ENCODE measurements at places on chromosomes 6 and 20.

DNA sequence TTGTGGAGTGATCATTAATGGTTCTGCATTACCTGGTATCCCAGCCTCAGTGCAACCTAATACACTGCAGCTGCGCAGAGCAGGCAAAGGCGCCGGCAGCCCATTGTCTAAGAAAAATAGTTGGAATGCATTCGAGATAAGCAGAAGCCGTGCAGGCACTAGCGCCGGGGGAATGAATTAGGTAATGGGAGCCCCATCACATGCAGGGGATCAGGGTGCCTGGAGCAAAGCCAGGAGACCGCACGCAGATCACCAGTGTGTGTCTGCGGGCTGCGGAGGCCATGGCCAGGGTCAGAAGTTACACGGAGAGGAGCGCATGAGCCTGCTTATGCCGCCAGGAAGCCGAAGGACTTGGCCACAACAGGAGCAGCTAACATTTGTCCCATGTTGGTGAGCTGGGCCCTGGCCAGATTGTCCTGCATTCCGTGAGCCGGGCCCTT is 156.8 kb downstream of the DLL1 start:
- peak; percentile 34 for DNase-seq

DNA sequence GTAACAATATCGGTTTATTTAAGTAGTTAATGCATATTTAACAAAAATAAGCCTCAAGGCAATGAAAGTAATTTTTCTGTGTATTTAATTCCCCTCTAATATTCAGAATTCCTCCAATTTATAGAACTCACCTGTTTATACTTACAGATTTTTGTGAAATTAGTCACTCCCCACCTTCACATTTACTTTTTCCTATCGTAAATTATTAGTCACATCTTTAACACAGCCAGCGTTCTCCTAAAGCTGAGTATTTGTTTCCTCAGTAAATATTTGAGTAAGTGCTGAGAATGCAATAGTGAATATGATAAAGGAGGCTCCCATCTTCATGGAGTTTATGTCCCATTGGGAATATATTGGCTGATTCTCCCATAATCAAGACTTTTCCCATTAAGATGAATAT is 88.0 kb downstream of the SYCP2 start:
- no peak for DNase-seq

DNA sequence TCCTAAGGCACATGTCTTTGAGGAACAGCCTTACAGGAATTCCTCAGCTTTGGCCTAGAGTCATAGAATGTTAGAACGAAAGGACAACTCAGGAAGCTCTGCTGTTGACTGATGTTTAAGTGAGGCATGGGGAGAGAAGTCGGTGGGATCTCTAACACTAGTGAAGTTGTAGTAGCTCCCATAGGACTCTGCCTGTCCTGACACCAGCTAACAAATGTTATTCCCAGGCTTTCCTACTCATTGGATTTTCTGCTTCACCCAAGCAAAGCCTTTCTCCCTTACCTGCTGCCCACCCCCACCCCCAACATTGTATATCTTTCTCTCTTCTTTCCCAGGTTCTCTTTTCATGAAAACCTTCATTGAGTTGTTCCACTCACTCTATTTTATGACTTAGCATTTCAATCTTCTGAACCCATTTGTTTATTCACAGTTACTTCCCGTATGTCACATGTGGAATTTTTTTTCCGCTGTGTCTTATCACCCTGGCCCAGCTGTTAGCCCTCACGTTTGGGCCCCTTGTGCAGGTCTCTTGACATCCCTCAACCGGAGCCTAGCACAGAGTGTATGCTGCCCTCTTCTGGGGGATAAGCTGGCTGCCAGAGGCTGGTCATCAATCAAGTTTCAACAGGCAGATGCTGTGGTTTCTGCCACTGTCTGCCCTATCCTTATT is 39.2 kb upstream of the RNF8 start:
- DNase-seq = peak; percentile 53

GRCh38 chr6:45420909-45421708 is 43.4 kb upstream of the SUPT3H start:
- no peak for DNase-seq

GRCh38 chr6:39879535-39879934 is 54.7 kb downstream of the MOCS1 start:
- no peak for DNase-seq

DNA sequence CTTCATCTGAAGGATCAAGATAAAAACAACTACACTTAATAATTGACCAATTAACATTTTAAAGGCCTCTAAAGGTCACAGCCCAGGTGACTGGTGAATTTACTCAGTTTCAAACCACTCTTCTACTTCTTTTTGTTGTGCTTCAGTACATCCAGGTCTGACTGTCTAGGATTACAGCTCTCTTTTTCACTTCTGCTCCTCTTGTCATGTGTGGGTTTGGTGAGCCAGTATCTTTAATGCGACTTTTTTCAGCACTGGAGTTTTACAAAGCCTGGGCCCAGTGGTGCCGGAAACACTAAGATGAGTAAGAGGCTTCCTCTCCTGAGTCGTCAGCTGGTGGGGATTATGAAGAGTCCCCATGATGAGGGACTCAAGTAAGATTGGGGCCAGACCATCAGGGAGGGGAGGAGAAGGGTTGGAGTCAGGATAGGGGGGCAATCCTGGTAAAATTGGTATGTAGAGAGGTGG is 27.0 kb downstream of the HECA start:
- no peak for DNase-seq

DNA sequence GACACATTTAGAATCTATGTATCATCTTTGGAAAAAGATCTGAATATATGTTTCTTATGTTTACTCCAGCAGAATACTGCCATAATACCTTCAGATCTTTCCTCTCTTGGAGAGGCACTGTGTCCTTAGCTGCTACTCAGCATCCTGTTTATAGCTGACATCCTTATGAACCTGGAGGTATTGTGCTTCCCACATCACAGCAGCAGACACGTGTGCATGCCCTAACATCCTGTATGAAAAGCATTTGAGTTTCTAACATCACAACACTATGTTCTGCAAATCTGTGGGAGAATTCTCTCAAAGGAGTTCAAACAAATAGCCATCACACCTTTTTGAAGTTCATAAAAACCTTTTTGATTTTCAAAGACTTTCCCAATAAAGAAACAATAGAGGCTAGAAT is 216.0 kb downstream of the GJA1 start:
- DNase-seq = no peak

- DNase-seq = peak; percentile 49
These were observed 68.6 kb upstream of the FOXA2 start for GRCh38 chr20:22652681-22653588.

DNA sequence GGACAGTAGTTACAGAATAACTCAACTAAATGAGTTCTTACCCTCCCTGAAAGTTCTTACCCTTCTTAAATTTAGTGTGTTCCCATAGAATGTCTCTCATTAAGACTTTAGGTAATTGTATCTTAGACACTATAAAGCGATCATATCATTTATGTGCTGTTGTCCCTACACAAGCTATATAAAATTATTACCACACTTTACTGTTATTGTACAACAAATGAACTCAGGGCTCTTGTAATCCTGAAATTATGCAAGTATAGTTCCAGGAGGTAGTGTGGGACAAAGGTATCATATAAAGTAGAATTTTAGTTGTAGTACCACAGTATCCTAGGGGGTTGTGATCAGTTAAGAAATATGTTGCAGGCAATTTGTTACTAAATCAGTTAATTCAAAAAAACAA is 167.4 kb upstream of the CARMIL1 start:
- no peak for DNase-seq

DNA sequence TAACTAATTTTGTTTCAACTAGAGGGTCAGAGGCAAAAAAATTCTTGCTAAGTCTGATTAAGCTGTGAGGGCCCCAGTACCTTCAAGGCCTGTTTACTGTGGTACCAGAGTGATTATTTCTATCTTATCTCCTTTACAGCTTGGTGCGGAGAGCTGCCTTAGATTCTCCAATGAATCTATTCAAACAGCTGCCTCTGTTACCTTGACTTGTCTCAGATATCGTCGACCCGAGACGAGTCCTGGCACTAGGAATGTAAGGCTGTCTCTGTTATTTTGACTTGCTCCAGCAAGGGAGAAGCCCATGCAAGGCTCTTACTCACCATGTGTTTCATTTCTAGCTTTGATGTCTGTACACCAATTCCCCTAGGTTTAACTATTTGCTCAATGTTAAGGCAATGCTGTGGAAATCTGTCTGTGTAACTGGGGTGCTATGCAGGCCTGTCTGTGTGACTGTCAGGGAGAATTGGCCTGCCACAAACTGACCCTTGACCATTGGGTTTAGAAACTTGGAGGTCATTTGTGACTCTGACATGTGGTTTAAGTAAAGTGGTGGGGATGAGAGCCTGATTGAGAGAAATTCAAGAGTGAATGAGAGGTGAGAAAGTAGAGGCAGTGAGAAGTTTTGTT is 10.4 kb upstream of the FKBPL start:
- no peak for DNase-seq

- no peak for DNase-seq
These were observed 28.4 kb upstream of the FOXQ1 start for GRCh38 chr6:1283501-1283900.

DNA sequence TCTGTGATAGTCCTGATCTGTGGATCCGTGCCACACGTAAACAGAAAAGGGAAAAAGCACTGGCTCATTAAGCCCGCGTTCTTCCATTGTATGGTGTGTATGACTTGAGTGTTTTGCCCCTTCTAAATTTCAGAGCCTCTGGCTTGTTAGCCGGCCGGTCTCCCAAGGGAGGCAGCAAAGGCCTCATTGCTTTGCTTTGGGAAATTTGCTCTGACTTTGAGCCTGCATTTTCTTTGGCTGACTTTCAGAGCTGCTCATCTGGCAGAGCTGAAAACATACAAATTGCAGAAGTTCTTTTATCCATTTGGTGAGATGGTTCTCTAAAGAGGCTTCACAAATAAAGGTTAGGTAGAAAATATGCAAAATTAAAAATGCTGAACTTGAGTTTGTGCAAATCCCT is 123.0 kb downstream of the UTRN start:
- DNase-seq = no peak

- no peak for DNase-seq
These were observed 471.7 kb downstream of the CDKAL1 start for GRCh38 chr6:21005816-21006570.

Data from H7 (cell line).